ENCODE measurements at places on chromosomes 13 and 19. TPM values are rescaled to one million over a fixed set of nuclear protein-coding genes. Genes with fewer than 3 reads are reported as not detected.

DNA sequence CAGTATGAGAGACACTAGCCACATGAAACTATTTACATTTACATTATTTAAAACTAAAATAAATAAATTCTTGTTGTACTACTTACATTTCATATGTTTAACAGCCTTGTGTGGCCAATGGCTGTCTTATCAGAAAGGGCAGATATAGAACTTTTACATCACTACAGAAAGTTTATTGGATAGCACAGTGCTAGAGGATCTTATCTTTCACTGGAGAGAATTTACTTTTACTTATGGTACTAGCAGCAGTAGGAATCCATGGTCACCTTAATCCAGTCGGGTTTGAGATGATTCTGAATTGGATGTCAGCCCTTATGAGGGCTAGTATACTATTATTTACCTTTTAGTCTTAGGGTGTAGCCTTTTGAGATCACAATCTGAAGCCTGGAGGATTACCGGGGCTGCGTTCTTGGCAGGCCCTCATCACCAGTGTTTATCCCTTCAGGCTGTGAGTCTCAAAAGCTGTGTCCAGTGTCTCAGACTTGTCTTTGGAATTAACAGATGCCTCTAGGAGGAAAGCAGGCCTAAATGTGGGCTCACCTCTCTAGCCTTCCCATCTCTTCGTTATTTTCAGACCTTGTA lies 21.7 kb downstream of the IFT88 start:
- DNase-seq, result no peak

DNA sequence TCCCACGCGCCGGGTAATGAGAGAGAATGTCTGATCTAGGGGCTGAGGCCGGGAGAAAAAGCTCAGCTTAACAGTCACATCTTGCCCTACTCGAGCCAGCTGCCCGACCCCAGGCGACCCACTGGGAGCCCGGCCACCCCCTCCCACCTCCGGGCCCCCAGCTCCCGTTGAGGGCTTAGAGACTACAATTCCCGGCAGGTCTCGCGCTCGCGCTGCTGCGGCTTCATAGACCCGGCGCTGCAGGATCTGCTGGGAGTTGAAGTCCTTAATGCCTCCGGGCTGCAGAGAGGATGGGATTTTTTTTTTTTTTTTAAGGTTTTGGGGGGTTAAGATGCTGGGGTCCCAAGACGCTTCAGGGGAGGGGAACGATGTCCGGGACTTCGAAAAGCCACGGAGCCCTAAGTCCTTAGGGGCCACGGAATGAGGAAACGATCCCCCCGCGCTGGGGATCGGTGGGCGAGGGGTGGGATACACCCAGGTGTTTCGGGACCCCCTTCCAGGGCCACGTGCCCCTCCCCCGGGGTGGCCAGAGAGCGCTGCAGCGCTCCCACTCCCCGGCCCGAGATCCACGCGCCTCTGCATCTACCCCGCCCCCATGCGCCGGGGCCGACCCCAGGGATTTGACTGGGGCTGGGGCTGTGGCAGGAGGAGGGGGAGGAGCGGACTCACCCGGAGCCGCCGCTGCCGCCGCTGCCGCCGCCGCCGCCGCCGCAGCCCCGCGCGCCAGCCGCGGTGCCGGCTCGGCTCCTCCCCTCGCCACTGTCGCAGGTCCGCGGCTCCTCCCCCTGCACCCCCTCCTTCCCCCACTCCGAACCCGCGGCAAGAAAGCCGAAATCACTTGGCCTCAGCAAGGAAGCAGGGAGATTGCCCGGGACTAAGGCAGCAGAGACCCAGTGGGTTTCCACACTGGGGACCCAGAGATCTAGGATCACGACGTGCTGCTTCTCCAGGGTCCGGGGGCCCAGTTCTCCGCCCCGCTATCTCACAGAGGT lies at the start of gene SYT3:
Gene SYT3 (minus strand): TSS at position 761 of the 992 bp plus-strand sequence. CDS start 2,470 bp downstream, outside the sequence.
- DNase-seq, result peak; percentile 57

DNA sequence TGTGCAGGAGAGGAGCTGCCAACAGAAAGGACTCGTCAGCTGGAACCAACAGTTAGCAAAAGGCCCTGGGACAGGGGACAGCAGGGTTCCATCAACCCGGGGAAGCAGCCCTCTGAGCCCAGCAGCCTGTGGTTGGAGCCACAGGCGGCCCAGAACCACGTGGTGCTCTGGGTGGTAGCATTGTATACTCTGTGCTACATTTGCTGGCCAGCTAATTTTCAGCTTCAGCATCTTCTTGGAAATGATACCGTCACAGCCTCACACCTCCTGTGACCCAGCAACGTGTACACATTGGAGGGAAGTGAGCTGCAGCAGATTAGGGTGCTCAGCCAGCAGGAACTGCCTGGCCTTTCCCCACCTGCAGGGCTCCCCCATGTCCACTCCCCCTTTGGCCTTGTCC lies 13.1 kb upstream of the MTIF3 start:
- no peak for DNase-seq

GRCh38 chr13:106331116-106331515 lies 204.3 kb downstream of the EFNB2 start:
- no peak for DNase-seq

DNA sequence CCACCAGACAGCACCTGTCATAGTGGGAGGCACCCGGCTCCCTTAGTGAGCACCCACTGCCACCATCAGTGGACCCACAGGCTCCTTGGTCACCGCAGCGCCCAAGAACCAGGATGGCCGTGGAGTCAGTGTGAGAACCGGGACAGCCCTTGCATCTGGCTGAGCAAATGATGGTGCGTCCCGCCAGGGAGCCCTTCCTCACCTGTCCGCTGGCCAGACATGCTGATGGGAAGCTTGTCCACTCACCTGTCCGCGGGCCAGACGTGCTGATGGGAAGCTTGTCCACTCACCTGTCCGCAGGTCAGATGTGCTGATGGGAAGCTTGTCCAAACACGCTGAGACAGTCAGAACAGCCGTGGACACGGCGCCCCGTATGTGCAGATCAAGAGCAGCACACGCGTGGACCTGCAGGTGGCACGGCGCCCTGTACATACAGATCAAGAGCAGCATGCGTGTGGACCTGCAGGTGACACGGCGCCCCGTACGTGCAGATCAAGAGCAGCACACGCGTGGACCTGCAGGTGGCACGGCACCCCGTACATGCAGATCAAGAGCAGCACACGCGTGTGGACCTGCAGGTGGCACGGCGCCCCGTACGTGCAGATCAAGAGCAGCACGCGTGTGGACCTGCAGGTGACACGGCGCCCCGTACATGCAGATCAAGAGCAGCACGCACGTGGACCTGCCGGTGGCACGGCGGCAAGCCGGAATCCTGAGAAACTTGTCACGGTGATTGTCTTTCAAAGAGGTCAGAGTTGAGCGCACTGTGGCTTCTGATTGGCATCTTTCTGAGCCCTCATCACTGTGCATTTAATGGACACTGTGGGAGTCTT lies 40.7 kb upstream of the DCUN1D2 start:
- DNase-seq, result no peak

GRCh38 chr13:106423530-106423929 lies 111.9 kb downstream of the EFNB2 start:
- DNase-seq, result no peak

GRCh38 chr13:40172878-40173277 lies 493.6 kb downstream of the FOXO1 start:
- no peak for DNase-seq

DNA sequence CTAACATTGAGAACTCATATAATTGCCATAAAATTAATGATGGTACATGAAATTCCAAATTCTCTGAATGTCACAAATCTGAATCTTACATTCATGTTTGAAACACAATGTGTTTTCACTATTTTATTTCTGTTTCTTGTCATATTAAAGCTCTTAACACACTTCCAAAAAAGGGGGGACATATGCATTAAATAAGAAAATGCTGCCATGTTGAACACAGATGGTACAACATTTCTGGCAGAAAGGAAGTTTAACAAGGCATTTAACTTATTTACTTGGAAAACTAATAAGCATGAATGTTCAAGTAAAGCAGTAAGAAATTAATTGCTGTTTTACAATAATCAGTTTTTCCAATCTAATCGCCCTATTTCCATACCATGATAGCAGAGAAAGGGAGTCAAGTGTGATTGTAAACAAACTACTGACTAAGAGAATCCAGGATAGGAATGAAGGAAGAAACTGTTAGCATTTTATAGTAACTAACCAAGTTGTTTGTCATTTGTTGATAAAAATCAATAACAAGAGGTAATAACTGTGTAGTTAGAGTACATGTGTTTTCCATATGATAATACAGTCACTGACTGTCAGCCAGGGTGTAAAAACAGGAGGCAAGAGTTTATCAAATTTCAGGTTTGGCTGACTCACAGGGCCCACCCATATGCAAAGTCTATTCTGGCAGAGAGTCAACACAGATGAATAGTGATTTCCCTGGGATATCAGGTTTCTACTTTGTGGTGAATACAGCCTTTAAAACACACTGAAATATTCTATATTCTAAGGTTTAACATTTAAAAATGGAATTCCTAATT lies 5.7 kb upstream of the FOXO1 start:
- no peak for DNase-seq

ZNF221 gene
- total RNA-seq, result 14.3 TPM

ZNF784 gene
- total RNA-seq, result 12.4 TPM
